ENCODE measurements at places on chromosomes 6 and 20. TPM values are rescaled to one million over a fixed set of nuclear protein-coding genes. Genes with fewer than 3 reads are reported as not detected.

The MOG gene
- not detected for total RNA-seq

The PERP gene
- total RNA-seq, result 90.5 TPM

- no peak for DNase-seq
These were observed 2.6 kb downstream of the SIRPG start for GRCh38 chr20:1654996-1655395.

DNA sequence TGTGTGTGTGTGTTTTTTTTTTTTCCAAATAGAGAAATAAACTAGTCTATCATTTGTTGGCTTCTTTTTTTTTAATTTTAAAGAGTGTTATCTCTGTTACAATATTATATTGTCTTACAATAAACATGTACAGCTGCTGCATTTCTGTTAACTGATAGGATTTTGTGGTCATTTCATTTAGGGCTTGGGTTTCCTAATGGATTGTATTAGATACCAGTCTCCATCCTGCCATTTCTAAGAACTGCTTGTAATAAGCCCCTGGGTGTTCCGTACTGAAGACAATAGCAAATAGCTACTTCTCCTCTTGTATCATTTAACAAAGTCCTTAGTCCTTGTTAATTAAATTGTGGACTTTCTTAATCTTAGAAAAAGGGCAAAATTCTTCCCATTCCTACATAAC, 45.7 kb downstream of the SOBP start:
- DNase-seq, result no peak

GRCh38 chr20:3889489-3890397, 556 bp downstream of the PANK2 start:
- DNase-seq, result no peak

The SLC17A9 gene
- 20.1 TPM for total RNA-seq

- no peak for DNase-seq
These were observed 15.2 kb upstream of the MCCD1 start for GRCh38 chr6:31513456-31514165.

- no peak for DNase-seq
These were observed 132.4 kb upstream of the SYNDIG1 start for GRCh38 chr20:24337069-24337468.

The TAGAP gene
- total RNA-seq, result not detected

The TOX2 gene
- 4.6 TPM for total RNA-seq

DNA sequence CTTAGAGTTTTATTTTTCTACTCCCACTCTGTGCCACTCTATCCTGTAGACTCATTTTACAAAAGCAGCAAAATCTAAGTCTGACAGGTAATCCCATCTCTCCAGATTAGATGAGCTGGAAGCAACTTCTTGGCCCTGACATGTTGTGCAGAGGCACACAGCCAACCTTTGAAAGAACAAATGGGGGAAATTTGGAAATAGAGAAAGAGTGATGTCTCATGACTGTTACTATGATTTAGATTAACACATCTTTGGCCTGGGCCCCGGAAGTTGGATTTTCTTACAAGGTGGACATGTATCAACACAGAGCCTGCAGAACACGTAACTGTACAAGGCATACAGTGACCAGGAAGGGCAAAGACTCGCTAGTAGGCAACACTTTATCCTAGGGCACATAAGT, 227.7 kb downstream of the MYLK4 start:
- no peak for DNase-seq

- DNase-seq, result no peak
These were observed 123.4 kb upstream of the GPR6 start for GRCh38 chr6:109854541-109855308.

DNA sequence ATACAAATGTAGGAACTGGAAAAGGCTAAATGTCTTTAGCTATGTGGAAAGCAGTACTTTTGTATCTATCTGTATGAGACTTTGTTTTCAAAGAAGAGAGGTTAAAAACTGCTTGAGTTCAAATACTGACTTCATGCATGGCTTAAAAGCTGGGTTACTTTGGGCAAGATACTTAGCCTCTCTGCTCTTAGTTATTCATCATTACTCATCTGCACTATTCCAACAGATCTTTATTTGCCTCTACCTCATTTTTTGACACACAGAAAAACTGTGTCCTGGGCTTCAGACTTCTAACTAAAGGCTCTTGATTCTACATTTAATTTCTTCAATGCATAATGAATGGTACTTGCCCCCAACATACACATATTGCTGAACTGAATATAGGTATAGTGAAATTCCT, 114.8 kb downstream of the DST start:
- DNase-seq, result no peak

DNA sequence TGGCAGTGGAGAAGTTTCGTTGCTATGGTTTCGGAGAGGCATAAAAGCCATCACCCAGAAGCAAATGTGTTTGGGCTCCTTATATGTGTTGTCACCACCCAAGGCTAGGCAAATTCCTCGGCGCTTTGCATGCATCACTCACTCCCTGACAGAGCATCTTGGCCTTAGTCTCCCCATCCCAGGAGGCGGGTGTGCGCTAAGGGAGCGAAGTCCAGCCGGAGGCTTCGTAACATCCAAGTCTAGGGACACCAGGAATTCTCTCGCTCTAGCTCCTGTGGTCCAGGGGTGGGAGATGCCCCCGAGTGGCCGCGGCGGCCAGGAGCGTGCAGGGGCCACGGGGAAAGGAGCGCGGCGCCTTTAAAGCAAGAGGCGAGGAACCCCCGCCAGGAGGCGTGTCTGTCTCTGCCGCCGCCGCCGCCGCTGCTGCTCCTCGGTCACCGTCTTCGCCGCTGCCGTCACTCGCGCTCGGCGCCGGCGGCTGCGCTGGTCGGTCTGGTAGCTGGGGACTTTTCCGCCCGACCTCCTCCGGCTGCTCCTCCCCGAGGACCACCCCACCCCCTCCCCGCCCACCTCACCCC, at the start of gene GRIK2:
TSS of gene GRIK2 (plus strand) at position 458 of the 578 bp plus-strand sequence.
- no peak for DNase-seq

The HLA-DQA1 gene
- not detected for total RNA-seq

The HRH3 gene
- total RNA-seq, result not detected

The TRIM31 gene
- total RNA-seq, result not detected

DNA sequence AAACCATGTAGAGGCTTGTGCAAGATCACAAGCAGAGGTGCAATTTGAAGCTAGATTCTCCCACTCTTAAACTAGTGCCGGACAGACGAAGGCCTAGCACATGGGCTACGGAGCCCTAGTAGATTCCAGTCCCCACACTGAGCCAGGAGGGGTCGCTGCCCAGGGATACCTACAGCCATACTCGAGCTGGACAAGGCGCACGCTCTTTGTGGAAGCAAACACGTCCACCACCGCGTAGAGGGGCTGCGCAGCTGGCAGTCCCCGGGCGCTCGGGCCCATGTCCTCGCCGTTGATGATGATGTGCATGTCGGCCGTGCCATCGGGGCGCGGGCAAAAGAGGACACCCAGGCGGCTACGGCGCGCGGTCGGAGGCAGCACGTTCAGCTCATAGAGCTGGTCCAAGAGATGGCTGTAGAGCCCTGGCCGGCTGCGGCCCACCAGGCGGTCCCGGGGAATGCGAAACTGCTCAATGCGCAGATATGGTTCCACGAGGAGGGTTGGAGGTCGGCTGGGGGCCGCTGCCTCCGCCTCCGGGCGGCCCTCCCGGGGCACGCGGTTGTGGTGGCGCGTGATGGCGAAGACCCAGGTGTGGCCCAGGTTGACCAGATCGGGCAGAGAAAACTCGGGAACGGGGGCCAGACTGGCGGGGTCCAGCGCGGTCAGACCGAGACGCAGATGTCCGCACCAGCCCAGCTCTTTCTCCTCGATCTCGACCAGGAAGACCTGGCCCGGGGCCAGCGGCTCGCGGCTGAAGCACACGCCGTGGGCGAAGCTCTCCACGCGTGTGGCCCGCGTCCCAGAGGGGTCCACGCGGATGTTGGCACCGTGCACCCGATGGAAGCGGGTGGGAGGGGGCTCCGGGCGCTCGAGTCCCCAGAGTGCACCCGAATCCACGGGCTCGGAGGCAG, 677 bp downstream of the NEURL2 start:
- DNase-seq, result no peak

GRCh38 chr6:159089443-159089842, 44.7 kb upstream of the TAGAP start:
- no peak for DNase-seq

DNA sequence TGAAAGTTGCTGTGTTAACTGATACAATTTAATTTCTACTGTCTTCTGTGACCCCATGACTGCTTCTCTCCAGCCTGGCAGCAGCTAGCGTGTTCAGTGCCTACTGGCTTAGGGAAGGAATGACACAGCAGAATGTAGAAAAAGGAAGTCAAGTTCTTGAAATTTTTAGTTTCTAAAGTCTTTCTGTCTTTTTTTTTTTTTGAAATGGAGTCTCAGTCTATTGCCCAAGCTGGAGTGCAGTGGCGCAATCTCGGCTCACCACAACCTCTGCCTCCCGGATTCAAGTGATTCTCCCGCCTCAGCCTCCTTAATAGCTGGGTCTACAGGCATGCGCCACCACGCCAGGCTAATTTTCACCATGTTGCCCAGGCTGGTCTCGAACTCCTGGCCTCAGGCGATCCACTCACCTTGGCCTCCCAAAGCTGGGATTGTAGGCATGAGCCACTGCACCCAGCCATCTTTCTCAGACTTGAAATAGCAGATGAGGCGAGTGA, 39.3 kb downstream of the PCNA start:
- no peak for DNase-seq

DNA sequence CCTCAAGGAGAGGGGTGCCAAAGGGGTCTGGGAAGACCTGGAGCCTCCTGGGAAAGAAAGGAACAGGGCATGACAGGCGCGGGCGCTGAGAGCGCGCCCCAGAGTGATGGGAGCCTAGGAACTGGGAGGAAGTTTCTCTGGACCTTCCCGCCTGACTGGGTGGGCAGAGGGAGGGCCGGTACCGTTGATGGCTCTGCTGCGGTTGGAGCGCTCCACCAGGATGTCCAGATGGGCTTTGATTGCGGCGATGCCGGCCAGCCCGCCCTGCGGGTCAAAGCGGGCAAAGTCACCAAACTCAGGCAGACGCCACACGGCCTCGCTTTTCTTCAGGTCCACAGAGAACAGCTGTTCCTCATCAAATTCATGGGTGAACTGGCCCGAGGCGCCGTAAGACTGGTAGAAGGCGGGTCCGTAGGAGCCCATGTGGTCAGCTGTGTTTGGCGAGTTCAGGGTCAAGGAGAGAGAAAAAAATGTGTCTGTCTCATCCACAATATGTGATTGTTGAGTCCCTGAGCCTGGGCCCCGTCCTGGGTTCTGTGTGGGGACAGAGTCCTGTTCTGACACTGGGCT, 1.5 kb downstream of the HLA-DOA start:
- DNase-seq, result no peak

The PLCB1 gene
- total RNA-seq, result 66.0 TPM

DNA sequence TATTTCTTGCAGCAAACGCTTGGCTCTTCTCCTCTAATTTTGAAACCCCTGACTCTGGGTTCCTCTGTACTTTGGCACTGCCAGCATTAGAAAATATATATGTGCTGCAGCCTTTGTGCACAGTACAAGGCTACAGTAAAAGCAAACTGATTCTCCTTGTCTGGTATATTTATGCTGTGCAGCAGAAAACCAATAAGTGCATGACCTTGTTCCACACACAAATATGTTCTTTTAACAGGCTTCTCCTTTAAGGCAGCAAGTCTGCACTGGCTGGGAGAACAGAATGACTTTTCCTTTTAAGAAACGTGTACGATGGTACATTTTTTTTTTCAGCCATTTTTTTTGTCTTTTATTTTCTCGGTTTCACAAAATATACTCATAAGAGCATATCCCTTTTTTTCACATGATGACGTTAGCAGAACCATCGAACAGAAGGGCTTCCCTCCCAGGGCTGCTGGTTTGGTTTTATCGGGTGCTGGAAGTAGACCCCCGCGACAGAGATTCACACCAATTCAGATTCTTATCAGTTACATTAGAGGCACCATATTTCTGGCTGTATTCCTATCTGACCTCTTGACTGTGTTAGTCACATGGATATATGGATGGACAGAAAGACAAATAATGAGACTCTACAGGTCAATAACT, 129.9 kb upstream of the ARID1B start:
- no peak for DNase-seq

- DNase-seq, result peak; percentile 51
These were observed 1.4 kb downstream of the AKIRIN2 start for GRCh38 chr6:87700397-87701343.

The OR2H2 gene
- total RNA-seq, result not detected

DNA sequence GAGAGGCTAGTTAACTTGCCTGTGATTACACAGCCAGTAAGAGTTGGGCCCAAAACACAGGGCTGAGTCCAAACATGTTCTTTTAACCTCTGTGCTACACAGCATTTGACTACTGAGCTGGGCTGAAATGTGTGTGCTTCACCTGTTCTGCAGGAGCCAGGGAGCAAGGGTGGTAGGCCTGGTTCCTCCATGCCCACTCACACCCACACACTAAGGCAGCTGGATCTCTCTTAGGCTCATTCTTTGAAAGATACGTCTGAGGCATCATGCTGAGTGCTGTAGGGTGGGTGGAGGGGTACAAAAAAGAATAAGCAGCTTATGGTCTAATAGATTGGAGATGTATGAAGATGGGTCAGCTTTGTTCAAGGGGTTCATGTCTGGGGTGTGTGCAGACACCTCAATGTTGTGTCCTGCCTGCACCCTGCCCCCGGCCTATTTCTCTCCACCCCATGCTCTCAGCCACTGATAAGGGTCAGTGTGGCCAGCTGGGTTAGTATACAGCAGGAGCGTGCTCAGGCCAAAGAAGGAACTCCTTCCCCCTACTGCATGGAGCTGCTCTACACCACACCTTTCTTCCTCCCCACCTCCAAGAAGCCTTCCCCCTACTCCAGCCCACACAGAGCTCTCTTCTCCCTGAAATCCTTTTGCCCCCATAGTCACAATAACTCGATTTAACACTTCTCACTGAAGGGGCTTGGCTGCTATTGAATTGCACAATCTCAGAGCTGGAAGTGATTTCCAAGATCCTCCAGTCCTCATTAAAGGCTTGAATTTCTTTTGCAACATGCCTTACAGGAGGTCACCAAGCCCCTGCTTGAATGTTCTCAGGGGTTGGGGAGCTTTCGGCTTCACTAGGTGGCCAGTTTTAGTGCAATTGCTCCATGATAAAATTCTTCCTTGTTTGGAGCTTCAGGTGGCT, 3.4 kb downstream of the PPP2R5D start:
- no peak for DNase-seq

GRCh38 chr6:65627015-65627414, 80.0 kb downstream of the EYS start:
- no peak for DNase-seq

DNA sequence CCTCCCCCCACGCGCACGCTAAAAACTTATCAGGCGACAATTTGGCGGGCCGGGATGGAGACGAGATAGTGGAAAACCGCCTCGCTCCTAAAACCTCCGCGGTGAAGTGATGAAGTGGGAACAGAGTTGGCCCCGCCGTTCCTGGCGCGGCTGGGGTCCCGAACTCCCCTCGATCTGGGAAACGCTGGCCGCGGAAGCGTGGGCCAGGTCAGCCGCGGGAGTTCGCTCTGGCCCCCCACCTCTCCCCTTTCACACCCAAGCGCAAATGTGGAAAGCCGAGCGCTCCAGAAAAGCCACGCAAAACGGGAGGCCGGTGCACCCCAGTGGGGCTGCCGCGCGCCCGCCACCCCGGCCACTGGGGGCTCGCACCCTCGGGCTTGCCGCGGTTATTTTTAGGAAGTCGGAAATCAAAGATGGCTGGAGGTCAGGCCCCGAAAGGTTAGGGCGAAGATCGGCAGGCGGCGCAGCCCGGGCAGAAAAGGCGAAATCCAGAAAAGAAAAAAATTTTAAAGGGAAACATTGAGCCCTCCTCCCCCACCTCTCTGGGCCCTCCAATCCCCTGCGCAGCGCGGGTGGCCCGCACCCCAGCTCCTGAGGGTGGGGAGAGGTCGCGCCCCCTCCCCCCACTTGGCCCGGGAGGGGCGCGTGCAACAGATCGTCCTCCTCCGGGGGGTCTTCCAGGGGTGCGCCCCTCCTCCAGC, 1.0 kb downstream of the SALL4 start:
- DNase-seq, result no peak

The TSBP1 gene
- not detected for total RNA-seq

The CLPSL1 gene
- total RNA-seq, result not detected

The FOXA2 gene
- not detected for total RNA-seq
